ENCODE measurements at places on chromosomes 7 and 10. TPM values are rescaled to one million over a fixed set of nuclear protein-coding genes. Genes with fewer than 3 reads are reported as not detected.

DNA sequence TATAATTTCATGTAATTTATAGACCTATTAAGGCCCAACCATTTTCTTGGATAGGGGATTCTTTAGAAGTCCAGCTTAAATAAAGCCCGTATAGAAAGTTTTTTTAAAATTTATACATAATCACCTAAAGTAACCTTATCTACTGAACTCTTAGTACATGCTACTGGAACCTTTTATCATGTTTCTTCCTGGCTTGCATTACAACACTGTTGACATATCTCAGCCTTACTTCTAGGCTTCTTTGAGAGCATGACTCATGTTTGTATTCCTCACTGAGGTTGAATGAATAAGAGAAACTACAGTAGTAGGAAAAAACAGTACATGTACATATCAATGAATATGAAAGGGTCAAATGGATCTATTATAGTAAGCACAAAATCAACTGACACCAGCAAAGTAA is 8.2 kb upstream of the MAGI2 start:
- no peak for DNase-seq

- no peak for DNase-seq
Measured at GRCh38 chr7:93092757-93093370, 24.9 kb downstream of the SAMD9 start.

DNA sequence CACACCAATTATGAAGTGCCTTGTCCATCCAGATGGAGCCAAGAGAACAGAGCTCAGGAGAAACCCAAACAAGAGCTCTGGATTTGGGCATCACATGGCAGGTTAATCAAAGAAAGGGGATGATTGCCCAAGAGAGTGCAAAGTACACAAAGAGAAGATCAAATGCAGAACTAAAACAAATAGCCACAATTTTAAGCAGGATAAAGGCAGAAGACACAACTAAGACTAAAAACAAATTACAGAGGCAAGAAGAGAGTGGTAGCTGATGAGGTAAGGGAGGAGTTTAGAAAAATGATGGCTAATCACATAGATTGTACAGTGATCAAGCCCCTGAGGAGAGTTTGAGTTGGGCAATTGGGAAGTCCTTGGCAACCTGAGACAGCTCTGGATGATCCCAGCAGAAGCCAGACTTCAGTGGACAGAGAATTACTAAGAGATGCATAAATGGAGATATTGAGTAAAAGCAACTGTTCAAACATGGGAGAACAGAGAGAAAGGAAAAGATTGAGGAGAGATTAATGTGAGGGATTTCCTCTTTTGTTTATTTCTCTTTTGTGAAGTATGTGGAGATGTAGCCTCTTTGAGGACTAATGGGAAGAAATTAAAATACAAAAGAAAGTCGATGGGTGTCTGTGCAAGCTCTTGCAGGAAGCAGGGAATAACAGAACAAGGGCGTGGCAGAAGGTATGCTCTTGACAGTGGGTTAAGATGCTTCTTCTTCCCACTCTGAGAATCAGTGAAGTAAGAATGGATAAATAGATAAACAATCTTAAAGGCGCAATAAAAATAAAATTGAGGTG is 101.9 kb downstream of the LRRN3 start:
- no peak for DNase-seq

GRCh38 chr10:23608926-23609325 is 170.1 kb downstream of the OTUD1 start:
- no peak for DNase-seq

DNA sequence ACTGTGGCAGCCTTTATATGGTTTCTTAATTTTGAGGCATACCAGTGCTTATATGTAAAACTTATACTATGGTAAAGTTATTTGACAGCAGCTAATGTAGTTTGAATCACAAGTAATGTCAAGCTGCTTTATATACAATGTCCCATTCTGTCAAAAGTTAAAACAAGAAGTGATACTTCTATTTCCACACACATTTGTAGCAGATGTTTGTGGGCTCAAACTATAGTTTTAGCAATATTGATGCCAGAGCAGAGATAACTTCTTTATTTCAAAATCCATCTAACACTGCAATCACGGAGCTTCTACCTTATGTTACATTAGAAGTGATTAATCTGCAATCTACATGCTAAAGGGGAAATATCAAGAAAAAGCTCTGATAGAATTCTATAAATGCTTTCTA is 149.6 kb downstream of the ADK start:
- no peak for DNase-seq

DNA sequence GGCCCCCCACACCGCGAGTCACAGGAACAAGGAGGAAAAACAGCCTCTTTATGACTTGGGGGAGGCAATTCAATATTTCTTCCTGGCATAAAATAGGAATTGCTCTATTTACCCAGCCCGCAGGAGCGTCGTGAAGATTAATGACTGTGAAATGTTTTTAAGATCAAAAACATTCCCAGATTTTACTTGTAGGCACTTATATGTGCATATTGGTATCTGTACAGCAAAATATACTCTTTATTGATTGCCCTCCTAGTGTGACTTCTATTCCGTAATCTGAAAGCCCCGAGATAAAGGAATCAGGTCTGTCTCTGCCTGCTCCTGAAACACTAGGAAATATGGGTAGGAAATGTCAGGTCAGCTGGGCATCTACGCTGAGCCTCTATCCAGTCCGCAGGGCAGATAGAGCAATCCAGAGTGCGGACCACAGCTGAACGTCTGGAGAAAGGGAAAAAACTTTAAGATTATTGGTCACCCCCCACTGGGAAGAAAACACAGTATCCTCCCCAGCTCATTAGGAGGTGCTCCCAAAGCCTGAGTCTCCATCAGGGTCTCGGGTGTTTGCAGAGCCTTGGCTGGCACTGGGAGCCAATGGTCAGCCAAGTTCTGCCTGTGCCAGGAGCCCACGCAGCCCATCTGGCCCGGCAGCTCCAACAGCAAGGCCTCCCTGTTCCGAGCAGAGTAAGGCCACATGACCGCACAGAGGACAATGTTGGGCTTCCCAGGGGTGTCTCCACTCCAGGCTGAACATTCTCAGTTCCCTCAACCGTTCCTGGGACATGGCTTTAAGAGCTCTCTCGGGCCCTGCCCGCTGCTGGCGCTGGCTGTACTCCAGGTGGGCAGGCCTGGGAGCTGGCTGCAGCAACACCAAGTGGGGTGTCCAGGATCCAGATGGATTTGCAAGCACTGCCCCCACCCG is 7.7 kb downstream of the CTBP2 start:
- no peak for DNase-seq

- no peak for DNase-seq
Measured at GRCh38 chr7:84548366-84549365, 354.1 kb upstream of the SEMA3A start.

DNA sequence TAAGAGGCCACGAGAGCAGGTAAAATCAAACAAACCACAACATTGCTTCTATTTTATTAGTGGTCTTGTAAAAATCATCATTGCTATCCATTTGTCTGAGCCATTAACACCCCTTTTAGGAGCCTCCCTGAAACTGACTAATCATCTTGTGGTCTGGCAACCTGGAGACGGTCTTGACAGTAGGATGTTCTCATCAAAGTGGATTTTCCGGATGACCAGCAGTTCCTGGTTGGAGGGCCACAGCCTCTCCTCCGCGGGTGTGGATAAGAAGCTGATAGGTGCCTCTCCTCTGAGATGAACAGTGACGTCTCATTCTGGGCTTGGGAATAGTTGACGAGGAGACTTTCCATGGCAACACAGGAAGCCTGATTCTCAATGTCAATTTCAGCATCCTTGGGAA is 490.7 kb downstream of the TYW1 start:
- DNase-seq, result no peak

GRCh38 chr7:2996141-2996540 is 47.5 kb downstream of the CARD11 start:
- DNase-seq, result no peak

DNA sequence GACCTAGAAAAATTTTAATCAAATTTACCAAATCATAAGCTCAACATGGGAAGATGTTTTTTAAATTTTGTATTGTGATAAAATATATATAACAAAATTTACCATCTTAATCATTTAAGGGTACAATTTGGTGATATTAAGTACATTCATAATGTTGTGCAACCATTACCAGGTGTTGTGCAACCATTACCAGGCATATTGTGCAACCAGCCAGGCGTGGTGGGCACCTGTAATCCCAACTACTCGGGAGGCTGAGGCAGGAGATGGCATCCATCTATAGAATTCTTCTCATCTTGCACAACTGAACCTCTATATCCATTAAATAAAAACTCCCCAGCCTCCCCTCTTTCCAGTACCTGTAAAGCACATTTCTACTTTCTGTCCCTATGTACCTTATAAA is 124.5 kb upstream of the SLC13A1 start:
- no peak for DNase-seq

GRCh38 chr10:58359541-58359940 is 24.7 kb downstream of the UBE2D1 start:
- DNase-seq, result no peak

DNA sequence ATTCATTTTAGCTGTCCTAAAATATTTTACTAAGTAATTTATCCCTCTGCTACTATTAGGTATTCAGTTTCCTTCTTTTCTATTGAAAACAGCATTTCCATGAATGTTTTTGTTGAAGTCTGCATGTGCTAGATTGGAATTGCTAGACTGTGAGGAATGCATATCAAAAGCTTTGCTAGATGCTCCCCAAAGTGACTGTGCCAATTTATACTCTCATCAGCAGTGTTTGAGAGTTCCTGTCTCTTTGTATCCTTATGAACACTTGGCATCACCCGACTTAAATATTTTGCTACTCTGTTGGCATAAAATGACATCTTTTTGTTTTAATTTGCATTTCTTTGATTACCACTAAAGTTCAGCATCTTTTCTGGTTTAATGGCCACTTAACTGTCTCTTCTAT is 45.0 kb upstream of the PRR15 start:
- DNase-seq, result no peak

DNA sequence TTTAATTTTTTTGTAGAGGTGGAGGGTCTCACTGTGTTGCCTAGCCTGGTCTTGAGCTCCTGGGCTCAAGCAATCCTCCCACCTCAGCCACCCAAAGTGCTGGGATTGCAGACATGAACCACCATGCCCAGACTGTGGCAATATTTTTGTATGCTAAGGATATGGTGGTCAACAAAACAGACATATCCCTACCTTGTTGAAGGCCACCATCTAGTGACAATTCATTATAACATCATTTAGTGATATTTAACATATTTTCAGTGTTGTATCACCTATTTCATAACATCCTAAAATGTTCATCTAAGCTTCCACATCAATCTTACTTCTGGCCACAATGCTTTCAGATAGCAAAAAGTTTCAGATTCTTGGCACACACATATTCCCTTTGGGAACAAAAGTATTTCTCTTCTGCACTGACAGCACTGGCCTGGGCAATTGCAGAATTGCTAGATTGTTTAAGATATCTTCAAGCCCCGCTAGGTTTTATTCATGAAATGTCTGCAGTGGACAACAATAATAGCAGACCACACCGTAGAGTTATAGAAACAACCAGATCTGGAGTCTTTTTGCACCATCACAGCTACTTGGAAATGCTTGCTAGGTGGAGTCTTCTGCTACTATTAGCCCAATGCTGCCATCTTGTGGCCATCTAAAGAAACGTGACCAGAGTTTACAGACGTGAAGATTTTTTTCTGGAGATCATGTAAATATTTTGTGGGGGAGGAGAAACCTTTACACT is 58.4 kb downstream of the DNAJC12 start:
- DNase-seq, result peak; percentile 67

GRCh38 chr7:70432567-70433001 is 699.4 kb upstream of the GALNT17 start:
- DNase-seq, result peak; percentile 49

- DNase-seq, result no peak
Measured at GRCh38 chr7:35871856-35872255, 71.0 kb downstream of the SEPTIN7 start.

- DNase-seq, result no peak
Measured at GRCh38 chr7:146004805-146005204, 111.8 kb upstream of the CNTNAP2 start.

GRCh38 chr7:29561271-29561670 is 2.4 kb upstream of the PRR15 start:
- no peak for DNase-seq

- DNase-seq, result peak; percentile 37
Measured at GRCh38 chr10:7915923-7916536, 97.7 kb downstream of the TAF3 start.

- no peak for DNase-seq
Measured at GRCh38 chr10:47451998-47452494, 31.9 kb downstream of the ANXA8 start.

GRCh38 chr10:51743146-51743545 is 43.8 kb upstream of the CSTF2T start:
- no peak for DNase-seq

DNA sequence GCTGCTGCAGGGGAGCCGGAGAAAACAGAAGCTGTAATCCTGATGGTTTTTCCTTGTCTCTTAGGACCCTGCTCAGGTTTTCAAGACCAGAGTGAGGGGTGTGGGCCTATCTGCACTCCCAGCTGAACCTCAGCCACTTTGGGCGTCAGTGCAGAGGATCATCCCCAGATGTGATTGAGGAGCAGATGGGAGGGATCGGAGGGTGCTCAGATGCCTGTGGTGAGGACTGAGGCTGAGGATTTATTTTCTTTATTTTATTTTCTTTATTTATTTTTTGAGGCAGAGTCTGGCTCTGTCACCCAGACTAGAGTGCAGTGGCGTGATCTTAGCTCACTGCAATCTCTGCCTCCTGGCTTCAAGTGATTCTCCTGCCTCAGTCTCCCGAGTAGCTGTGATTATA is 13.9 kb downstream of the COL26A1 start:
- no peak for DNase-seq

- no peak for DNase-seq
Measured at GRCh38 chr10:7345717-7346116, 65.1 kb downstream of the SFMBT2 start.

GRCh38 chr7:129801882-129802281 is 150.9 kb downstream of the UBE2H start:
- no peak for DNase-seq

DNA sequence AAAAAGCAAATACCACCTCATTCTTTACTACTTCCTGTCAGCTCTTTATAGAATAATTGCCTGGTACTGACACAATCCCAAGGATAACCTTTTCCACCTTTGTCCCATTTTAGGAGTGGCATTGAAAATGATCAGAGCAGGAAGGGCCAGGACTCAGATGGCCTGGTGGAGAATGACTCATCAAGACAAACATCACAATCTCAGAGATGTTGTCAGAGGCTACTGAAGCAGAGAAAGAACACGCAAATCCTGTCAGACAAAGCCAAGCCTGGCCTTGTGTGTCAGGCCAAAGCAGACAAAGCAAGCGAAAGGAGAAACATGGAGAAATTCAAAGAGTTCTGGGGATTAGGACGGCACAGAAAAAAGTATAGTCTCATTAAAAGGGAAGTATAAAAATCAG is 40.9 kb downstream of the NSUN6 start:
- DNase-seq, result no peak

The FAM237B gene
- polyA plus RNA-seq, result 0.40 TPM

The BHLHA15 gene
- 0.44 TPM for polyA plus RNA-seq

The VWDE gene
- 4.0 TPM for polyA plus RNA-seq

The NME8 gene
- 0.26 TPM for polyA plus RNA-seq

The COL13A1 gene
- polyA plus RNA-seq, result 19.5 TPM

The TIAL1 gene
- 174 TPM for polyA plus RNA-seq

The ITPRID1 gene
- polyA plus RNA-seq, result 0.01 TPM

The SRPK2 gene
- 61.1 TPM for polyA plus RNA-seq

The ANKRD2 gene
- 0.39 TPM for polyA plus RNA-seq

The PRLHR gene
- polyA plus RNA-seq, result not detected

The MPP7 gene
- polyA plus RNA-seq, result 9.3 TPM

The RTKN2 gene
- 13.7 TPM for polyA plus RNA-seq

The ABLIM1 gene
- 96.4 TPM for polyA plus RNA-seq

The HSPA12A gene
- 35.8 TPM for polyA plus RNA-seq

The C10orf95 gene
- polyA plus RNA-seq, result 0.58 TPM

The KNDC1 gene
- polyA plus RNA-seq, result 7.2 TPM
